Karpas-422 (cell line): ENCODE measurements at places on chromosomes 5 and 9. TPM values are rescaled to one million over a fixed set of nuclear protein-coding genes. Genes with fewer than 3 reads are reported as not detected.

AK6 gene
- total RNA-seq, result 48.5 and 56.0 TPM in 2 replicates

PAEP gene
- total RNA-seq, result not detected in 2 replicates

FSD1L gene
- 1.1 and 1.6 TPM in 2 replicates for total RNA-seq

OCLN gene
- total RNA-seq, result 2.8 and 3.5 TPM in 2 replicates

SH3TC2 gene
- total RNA-seq, result not detected in 2 replicates

SH3GL2 gene
- not detected in 2 replicates for total RNA-seq

GRXCR2 gene
- total RNA-seq, result not detected in 2 replicates

TRIP13 gene
- total RNA-seq, result 16.3 and 18.8 TPM in 2 replicates

CORO2A gene
- 1.7 and 2.5 TPM in 2 replicates for total RNA-seq

PTPRD gene
- 0.32 and 0.63 TPM in 2 replicates for total RNA-seq

UBE2B gene
- total RNA-seq, result 47.9 and 113 TPM in 2 replicates
